ENCODE measurements at places on chromosomes 2 and 18. TPM values are rescaled to one million over a fixed set of nuclear protein-coding genes. Genes with fewer than 3 reads are reported as not detected.

Gene MOCOS
- total RNA-seq = 0.38 TPM

DNA sequence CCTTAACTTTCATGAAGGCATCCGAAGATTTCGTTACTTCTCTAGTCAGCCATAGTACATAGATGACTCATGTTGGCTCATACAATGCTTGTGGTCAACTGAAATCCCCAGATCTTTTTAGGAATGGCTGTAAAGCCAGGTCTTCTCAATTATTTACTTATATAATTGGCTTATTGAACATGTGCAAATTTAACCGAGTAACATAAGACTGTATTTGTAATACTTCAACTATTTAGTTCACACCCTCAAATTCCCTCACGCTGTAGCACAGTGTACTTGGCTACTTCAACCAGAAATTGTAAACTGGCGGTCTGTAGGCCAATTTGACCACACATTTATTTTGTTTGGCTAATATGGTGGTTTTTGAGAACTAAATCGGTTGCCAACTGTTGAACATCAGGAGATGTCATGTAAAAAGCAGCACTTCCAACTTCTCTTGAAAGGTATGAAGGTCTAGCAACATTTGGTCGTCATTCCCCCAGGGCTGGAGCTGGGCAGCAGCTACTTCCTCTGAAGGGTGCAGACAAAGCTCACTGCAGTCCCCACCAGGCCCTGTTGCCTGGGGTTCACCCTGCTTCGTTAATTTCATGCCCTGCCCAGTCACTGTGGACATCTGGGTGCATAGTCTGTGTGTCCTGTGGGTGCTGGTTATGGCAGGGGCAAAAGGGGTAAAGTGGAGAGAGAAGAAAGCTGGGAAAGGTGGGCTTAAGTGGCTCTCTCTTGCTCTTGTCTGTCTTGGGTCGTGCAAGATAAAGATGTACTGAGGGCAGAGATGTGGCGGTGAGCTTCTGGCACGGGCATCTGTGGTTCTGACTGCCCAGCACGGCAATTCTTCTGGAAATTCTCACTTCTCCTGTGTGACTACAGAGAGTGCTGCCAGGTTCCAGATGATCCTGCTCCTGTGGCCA is 3.2 kb upstream of the SH3RF3 start:
- no peak for DNase-seq

Gene LAPTM4A
- 242 TPM for total RNA-seq

Gene UGT1A5
- not detected for total RNA-seq

DNA sequence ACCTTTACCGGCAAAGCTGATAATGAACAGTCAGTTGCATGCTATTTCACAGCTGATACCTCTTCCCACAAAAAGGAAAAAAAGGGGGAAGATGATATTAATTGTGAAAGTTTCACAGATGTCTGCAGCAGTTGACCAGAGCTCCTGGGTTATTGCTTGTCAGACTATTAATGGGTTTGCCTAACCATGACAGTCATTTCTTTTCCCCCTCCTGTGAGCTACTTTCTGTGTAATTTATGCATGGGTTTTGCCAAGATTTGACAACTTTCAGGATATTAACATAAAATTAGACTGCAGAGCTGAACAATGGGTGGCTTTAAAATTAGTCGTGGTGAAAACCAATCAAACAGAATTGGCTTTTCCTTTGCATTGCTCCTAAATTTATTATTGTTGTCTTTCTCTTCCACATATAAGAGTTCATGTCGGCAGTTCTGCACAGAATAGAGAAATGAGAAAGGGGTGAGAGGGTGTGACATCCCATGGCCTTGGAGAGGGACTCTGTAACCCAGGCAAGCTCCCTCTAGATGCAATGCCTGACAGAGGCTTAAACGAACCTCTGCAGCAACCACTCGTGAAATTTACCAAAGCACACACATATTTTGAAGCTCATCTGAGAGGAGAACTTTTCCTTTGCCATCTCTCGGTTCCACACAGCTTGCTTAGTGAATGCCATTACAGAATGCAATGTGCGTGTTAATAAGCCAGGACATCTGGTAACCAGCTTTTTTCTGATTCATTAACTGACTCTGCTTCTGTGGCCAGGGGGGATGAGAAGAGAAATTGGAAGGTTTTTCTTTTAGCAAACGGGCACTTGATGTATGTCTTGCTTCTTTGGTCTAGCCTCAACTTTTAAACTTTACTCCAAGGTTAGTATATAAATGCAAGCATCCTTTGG is 82.2 kb upstream of the ITGA4 start:
- DNase-seq = no peak

DNA sequence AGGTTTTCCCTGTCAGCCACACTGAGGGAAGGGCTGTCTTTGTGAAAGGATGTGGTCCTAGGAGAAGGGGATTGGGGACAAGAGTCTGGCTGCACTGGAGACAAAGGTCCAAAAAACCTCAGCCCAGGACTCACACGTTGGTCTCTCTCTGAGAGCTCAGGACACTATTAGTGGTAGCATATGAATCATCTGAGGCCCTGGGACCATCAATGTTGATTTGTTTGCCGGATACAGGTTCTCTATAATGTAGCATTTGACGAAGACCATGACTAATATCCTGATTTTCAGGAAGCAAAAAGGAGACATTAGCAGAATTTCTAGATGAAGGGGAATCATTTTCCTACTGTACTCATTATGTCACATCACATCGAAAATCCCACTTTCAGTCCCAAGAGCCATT is 22.2 kb upstream of the DNAH6 start:
- DNase-seq = no peak

- DNase-seq = no peak
Observed at GRCh38 chr2:12678186-12678585, 38.5 kb upstream of the TRIB2 start.

Gene ANKRD30B
- not detected for total RNA-seq

- DNase-seq = no peak
Observed at GRCh38 chr2:26692897-26693849, 651 bp downstream of the KCNK3 start.

DNA sequence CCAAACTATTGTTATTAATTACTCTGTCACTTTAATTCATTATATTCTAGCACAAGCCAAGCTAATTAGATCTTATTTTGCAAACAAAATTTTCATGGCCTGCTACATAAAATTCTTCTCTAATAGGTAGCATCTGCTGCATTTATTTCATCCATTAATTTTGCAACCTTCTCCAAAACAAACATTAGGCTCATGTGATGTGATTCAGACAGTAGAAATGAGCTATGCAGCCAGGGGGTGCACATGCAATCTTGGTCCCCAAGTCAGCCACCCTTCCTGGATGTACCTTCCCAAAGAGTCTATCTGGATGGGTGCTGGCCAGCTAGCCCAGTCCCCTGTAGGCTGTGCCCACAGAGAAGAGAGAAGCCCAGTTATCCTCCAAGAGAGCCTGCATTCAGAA is 242.1 kb upstream of the OSR1 start:
- peak; percentile 41 for DNase-seq

Gene RIF1
- total RNA-seq = 12.7 TPM

DNA sequence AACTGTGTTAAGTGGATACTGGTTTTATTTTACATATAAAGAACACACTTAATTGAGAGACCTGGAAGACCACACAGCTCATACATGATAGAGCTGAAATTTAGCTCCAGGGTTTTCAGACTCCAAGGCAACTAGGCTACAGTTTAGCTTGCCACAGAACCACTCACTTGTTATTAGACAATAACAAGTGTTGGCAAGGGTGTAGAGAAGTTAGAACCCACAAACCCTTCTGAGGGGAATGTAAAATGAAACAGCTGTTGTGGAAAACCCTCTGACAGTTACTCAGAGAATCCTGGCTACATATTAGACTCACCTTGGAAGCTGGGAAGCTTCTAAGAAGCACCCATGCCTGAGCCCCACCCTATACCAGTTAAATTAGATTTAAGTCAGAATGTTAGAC is 75.3 kb downstream of the MAP3K20 start:
- DNase-seq = no peak

DNA sequence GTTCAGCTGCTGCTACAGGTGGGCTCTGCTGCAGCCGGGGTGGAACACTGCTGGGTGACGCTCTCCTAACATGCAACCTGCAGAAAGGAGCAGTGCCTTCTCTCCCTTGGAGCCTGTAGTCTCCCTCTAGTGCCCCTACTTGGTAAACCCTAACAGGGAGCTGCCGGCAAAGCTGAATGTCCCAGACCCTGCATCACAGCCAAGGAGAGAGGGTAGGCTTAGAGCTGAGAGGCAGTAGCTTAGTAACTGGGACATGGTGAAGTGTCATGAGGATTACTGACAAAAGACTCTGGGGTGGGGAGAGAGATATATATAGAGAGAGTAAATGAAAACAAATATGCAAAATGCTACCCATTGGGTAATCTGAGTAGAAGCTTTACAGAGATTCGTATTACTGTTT is 9.9 kb downstream of the NCAPH start:
- DNase-seq = no peak

Gene ARHGAP25
- 9.4 TPM for total RNA-seq

DNA sequence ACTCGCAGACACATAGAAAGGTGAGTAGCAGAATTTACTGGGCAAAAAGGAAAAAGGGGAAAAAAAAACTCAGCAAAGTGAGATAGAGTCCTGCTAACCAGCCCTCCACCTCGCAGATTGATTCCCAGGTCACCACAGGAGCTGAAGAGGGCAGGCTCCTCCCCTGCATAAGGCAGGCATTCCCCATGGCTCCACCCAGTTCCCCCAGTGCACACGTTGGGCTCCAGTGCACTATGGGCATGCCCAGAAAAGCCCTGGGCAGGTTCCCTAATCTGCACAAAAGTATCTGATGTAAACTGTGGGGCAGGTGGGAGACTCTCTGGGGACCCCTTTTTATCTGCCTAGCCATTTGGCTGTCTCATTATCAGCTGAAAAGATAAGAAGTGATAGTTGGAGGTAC is 461.2 kb upstream of the TMEFF2 start:
- DNase-seq = no peak

DNA sequence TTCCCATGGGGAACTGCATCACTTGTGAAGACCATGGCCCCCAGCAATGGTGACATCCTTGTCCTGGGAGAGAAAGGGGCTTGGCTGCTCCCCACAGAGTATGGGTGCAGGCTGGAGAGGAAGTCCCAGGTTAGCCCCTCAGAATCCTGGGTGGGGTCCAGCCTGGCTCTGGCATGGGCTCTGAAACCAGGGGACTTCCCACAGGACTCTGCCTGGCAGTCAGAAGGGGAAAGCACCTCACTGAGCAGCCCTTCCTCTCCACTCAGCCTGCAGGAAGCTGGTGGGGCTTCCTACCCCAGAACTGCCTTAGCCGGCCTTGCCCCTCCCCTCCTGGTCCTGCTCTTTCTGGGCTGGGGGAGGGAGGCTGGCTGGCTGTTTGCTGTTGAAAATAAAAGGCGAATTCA is 3.7 kb downstream of the NEURL3 start:
- DNase-seq = no peak

DNA sequence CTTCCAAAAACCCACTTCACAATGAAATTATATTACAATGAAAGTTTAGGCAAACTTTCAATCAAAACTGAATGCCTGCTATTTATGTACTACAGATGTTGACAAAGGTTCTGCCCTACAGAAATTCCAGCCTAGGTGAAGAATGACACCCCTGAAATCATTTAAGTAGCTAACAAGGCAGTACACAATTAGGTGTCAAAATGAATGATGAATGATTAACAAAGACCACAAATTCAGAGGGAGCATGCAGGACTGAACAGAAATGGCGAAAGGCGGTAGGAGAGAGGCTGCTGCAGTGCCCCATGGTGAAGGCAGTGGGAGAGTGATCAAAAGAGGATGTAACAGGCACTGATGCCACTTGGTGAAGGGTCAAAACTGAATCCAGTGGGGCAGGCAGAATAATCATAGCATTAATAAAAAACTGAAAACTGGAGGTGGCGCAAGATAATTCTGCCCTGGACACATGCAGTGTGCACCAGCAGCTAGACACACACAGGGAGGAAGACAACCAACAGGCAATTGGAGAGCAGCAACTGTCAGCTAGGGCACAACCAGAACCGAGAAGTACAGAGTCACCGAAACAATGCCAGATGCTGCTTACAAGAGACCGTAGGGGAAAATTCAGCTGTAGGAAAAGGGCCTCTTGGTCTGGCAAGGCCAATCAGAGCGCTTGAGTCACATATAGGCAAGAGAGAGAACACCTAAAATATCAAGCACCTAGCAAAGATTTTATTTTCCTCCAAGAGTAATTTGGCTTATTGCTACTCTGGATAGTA is 4.5 kb downstream of the TMEM131 start:
- DNase-seq = no peak

DNA sequence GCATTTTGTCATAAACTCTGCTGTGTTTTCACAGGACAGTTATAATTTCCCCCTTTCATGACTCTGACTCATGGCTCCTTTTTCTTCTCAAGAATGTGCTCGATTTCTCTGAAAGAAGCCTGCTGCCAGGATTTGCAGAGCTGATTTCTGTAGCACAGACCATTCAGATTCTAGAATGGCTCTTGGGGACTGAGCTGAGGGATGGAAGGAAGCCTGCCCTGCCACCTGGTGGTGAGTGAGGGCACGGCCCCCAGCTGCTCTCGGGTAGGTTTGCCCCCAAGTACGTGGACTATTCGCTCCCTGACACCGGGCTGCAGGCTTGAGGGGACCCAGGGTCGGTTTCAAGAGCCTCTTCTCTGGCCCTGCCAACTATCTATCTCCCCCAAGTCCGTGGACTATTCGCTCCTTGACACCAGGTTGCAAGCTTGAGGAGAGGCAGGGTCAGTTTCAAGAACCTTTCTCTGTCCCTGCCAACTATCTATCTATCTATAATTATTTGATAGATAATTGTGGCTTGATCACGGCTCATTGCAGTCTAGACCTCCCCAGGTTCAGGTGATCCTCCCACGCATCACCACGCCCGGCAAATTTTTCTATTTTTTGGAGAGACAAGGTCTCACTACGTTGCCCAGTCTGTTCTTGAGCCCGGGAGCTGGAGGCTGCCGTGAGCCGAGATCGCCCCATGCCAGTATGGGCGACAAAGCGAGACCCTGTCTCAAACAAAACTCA is 1.4 kb upstream of the SMYD5 start:
- no peak for DNase-seq

Gene THUMPD2
- 6.0 TPM for total RNA-seq

GRCh38 chr2:176457481-176457880 is 188.2 kb downstream of the MTX2 start:
- no peak for DNase-seq

GRCh38 chr2:162734866-162735265 is 103.7 kb downstream of the KCNH7 start:
- DNase-seq = no peak

DNA sequence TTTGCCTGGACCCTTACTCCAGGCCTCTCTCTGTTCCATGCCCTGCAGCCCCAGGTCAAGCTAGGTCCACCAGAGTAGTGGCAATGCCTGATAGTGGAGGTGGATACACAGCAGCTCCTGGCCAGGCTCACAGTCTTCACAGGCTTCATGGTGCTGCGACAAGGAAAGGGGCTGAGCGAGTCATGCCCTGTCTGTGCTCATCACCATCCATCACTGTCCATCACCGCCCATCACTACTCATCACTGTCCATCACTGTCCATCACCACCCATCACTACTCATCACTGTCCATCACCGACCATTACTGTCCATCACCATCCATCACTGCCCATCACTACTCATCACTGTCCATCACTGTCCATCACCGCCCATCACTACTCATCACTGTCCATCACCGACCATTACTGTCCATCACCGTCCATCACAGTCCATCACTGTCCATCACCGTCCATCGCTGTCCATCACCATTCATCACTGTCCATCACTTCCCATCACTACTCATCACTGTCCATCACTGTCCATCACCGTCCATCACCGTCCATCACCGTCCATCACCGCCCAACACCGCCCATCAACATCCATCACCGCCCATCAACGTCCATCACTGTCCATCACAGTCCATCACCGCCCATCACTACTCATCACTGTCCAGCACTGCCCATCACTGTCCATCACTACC is 57.1 kb upstream of the OTOS start:
- DNase-seq = no peak
